ENCODE measurements at places on chromosomes 4 and X.
A peak's percentile ranks its signal among the peaks of the same experiment; 100 is the strongest.

DNA sequence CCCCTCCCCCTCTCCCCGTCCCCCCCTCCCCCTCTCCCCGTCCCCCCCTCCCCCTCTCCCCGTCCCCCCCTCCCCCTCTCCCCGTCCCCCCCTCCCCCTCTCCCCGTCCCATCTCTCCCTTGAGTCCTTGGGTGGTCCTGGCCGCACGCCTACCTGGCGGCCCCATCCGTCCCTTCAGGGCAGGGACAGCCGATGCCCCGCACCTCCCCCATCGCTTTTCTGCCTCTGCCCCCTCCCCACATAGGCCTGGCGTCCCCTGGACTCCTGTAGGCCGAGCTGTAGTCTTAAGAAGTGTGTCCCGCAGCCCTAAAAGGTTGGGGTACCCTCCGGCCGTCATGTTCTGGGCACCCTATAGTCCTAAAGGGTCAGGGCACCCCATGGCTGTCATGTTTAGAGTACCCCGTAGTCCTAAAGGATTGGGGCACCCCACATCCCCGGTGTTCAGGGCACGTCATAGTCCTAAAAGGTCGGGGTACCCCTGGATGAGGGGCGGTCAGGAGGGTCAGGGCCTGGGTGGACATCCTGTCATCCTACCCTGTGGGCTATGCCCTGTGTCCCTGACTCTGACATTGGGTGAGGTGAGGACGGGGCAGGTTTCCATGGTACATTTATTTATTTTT lies 10.8 kb upstream of the GTPBP6 start:
- H3K4me1 ChIP-seq, result no peaks in the 10 kb centered on the region
- DNase-seq, result no peak
- no peak overlapping the region for H3K4me3 ChIP-seq
- H3K27me3 ChIP-seq, result no peaks in the 10 kb centered on the region
- no peaks in the 10 kb centered on the region for H3K36me3 ChIP-seq

- H3K27me3 ChIP-seq, result no peaks in the 10 kb centered on the region
- H3K4me1 ChIP-seq, result no peaks in the 10 kb centered on the region
- H3K27ac ChIP-seq, result no peak overlapping the region
- no peak for DNase-seq
- H3K4me3 ChIP-seq, result no peak overlapping the region
Measured at GRCh38 chr4:182090186-182090585, 153.0 kb upstream of the TENM3 start.

- H3K36me3 ChIP-seq, result no peaks in the 10 kb centered on the region
- no peak overlapping the region for H3K27ac ChIP-seq
- no peak overlapping the region for H3K4me3 ChIP-seq
- no peaks in the 10 kb centered on the region for H3K27me3 ChIP-seq
- DNase-seq, result peak; percentile 57
- no peaks in the 10 kb centered on the region for H3K4me1 ChIP-seq
Measured at GRCh38 chrX:131677655-131678628, 134.1 kb downstream of the OR13H1 start.

DNA sequence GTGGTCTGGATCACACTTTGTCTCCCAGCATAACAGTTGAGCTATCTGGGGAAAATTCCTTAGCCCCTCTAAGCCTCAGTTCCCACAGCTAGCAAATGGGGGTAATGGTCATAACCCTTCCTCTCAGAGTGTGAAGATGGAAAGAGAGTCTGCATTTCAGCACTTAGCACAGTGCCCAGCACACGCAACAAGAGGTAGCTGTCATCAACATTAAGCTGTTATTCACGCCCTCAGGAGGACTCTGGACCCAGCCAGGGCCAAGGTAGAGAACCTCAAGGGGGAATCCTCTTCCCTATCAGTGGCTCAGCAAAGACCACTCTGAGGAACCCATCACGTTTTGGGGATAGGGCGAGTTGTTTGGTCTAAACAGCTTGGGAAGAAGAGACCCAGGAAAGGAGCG lies 258.6 kb downstream of the FBXW7 start:
- H3K4me3 ChIP-seq, result no peak overlapping the region

DNA sequence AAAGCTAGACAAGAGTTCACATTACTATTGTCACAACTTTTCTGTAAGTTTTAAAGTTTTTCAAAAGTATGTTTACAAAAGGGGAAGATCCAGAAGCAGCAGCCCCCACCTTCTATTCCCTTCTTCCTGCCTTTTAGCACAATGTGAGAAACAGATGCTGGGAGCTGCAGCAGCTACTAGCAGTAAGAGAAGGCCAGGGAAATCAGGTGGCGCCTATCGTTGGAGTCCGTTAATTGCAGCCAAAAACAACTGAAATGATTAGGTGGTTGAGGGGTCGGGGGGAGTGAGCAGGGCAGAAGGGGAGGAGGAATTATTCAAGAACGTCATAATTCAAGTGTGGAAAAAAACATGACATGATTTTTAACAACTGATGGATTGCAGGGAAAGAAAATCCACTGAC lies 27.4 kb downstream of the FRYL start:
- DNase-seq, result no peak
- H3K4me1 ChIP-seq, result no peaks in the 10 kb centered on the region
- H3K27me3 ChIP-seq, result no peaks in the 10 kb centered on the region
- no peak overlapping the region for H3K4me3 ChIP-seq

DNA sequence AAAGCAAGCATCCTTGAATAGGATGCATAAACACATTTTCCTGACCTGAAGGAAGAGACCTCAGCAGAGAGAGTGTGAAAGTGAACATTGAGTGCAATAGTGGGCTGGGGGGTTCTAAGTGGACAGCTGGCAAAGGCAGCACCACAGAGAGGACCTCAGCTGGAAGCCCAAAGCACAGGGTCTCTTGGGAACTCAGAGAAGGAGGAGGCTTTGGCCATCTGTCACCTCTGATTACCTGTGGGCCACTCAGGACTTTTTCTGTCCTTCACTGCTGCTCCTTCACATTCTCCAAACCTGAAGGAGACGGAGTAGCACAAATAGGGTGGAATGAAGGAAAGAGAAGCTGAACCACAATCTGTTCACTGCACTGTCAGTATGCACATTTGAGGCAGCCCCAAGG lies 37.9 kb upstream of the FAT4 start:
- DNase-seq, result no peak
- H3K36me3 ChIP-seq, result no peaks in the 10 kb centered on the region
- no peak overlapping the region for H3K27ac ChIP-seq
- no peaks in the 10 kb centered on the region for H3K27me3 ChIP-seq

DNA sequence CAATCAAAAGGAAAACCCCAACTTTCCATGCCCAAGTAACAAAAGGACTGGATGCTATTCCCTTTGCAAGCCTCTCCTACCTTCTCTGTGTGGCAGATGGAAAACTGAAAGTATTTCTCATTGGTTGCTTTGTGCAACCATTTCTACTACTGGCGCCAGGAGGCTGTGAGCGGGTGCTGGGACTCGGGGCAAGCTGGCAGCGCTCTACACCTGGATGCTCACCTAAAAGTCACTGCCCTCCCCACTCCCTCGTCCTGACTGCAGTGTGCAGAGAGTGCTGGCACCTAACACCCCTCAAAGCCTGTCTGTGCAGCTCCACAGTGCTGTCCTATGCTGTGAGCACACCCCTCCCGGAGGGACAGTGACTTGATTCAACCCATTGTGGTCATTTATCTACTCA lies 54.2 kb upstream of the STS start:
- no peaks in the 10 kb centered on the region for H3K4me1 ChIP-seq
- no peak overlapping the region for H3K27ac ChIP-seq

DNA sequence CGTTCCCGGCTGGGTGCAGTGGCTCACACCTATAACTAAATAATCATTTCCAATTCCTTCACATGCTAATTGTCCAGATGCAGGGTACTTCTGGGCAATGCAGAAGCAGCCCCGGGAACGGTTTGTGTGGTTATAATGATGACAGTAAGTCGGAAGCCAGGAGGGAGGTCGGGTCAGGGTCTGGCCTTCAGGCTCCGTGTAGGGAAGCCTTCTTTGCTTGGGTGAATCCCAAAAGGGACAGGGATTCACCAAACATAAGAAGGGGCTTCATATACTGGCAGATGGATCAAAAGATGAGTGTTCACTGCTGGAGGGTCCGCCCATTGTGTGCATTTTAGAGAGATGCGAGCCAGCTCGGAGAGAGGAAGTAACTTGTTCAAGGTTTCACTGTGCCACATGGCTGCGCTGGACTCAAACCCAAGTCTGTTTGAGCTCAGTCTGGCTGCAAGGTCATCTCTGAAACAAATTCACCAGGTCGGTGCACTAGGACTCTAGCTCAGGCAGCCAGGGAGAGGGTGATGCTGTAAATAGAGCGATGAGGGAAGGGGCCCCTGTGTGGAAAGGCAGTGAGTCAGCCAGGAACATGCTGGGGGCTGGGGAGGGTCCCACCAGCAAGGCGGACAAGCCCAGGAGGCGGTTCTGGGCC lies 4.8 kb upstream of the KIAA0232 start:
- H3K4me1 ChIP-seq, result peaks cover 12% of the 10 kb centered on the region
- no peaks in the 10 kb centered on the region for H3K27me3 ChIP-seq
- no peak for DNase-seq
- H3K36me3 ChIP-seq, result no peaks in the 10 kb centered on the region
- H3K4me3 ChIP-seq, result no peak overlapping the region

- H3K27me3 ChIP-seq, result no peaks in the 10 kb centered on the region
- H3K4me3 ChIP-seq, result no peak overlapping the region
- H3K4me1 ChIP-seq, result no peaks in the 10 kb centered on the region
- H3K36me3 ChIP-seq, result no peaks in the 10 kb centered on the region
Measured at GRCh38 chr4:77336411-77337142, 179.6 kb downstream of the CCNG2 start.

GRCh38 chr4:2813446-2814405 lies 20.8 kb downstream of the SH3BP2 start:
- H3K27ac ChIP-seq, result no peak overlapping the region
- H3K27me3 ChIP-seq, result no peaks in the 10 kb centered on the region
- peaks cover 4% of the 10 kb centered on the region for H3K4me1 ChIP-seq
- no peaks in the 10 kb centered on the region for H3K36me3 ChIP-seq
- DNase-seq, result no peak

GRCh38 chr4:5127556-5127955 lies 76.3 kb downstream of the STK32B start:
- no peak overlapping the region for H3K27ac ChIP-seq
- no peaks in the 10 kb centered on the region for H3K4me1 ChIP-seq
- no peaks in the 10 kb centered on the region for H3K36me3 ChIP-seq
- no peak for DNase-seq
- peaks cover 17% of the 10 kb centered on the region for H3K27me3 ChIP-seq

DNA sequence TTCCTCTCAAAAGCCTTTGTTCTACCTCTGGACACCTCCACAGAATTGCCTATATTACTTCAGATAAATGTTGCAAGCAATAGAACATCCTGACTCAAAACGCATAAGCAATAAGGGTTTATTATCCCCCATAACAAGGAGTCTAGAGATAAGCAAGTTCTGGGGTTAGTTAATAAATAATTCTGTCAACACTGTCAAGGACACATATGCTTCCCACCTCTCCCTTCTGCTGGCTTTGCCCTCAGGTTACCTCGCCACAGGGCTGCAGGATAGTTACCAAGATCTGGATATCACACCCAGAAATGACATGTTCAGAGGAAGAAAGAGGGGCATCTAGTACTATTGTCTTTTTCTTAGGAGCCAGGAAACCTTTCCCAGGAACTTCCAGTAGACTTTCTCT lies 14.0 kb upstream of the DUSP21 start:
- H3K4me3 ChIP-seq, result no peak overlapping the region
- no peaks in the 10 kb centered on the region for H3K36me3 ChIP-seq
- H3K27me3 ChIP-seq, result no peaks in the 10 kb centered on the region

DNA sequence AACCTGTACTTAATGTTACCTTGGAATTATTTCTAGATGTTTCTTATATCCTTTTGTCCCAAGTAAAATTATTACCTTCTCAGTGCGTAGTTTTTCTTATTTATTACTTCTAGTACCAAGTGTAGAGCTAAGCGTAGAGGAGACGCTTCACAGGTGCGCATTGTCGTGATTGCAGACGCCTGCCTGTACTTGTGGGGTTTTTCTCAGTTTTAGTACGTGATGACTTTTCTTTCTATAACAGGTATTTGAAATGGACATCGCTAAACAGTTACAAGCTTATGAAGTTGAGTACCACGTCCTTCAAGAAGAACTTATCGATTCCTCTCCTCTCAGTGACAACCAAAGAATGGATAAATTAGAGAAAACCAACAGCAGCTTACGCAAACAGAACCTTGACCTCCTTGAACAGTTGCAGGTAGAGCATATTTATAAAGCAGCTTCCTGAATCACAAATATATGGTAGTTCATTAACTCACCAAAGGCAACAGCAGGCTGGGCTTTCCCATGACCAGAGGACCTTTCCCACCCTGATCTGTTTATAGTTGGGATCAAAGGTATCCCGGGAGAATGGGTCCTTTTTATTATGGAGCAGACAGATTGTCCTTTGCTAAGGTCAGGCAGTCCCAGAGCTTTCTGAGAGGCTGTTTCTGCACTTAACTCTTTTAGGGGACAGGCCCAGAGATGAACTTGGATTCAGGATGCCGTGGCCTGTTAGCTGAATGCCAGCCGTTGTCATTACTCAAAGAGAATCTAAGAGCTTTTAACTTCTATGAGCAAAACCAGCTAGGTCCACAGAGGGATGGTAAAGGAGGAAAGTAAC lies 172.9 kb downstream of the PTTG2 start:
- no peaks in the 10 kb centered on the region for H3K36me3 ChIP-seq
- no peak for DNase-seq
- no peaks in the 10 kb centered on the region for H3K4me1 ChIP-seq
- no peak overlapping the region for H3K27ac ChIP-seq
